ENCODE measurements at places on chromosomes 5 and 9.

- DNase-seq, result no peak
These were observed 3.6 kb upstream of the DCP2 start for GRCh38 chr5:112973036-112973435.

DNA sequence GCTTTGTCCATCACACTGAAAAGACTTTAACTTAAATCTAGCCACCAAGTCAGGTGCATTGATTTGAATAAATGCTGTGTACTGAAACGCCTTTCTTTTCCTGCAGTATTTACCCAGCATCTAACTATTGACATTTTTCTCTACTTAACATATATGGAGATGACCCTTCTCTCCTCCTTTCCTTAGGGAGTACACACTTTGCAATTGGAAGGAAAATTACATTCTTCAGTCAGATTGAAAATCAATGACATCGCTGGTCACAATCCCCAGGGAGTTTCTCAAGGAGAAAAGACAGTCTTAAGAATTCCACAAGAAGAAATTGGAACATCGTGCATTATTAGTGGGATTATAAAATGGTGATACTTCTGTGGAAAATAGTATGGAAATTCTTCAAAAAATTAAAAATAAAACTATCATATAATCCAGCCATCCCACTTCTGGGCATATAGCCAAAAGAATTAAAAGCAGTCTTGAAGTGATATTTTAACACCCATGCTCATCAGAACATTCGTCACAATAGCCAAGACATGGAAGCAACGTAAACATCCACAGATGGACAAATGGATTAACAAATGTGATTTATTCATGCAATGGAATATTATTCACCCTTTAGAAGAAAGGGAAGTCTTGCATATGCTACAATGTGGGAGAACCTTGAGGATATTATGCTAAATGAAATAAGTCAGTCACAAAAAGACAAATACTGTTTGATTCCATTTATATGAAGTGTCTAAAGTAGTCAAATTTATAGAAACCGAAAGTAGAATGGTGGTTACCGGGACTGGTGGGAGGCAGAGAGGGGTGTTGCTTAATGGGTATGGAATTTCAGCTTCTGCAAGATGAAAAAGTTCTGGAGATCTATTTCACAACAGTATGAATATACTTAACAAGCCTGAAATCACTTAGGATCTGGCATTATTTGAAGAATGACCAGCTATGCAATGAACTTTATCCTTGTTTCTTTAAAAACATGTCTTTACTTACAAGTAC lies 14.3 kb upstream of the FREM1 start:
- no peak for DNase-seq

- no peak for DNase-seq
These were observed at the start of gene AK1 for GRCh38 chr9:127877566-127877998. Gene AK1, minus strand, starts transcription at chr9:127877675. Its CDS starts 3,058 bp downstream, at chr9:127874617.

DNA sequence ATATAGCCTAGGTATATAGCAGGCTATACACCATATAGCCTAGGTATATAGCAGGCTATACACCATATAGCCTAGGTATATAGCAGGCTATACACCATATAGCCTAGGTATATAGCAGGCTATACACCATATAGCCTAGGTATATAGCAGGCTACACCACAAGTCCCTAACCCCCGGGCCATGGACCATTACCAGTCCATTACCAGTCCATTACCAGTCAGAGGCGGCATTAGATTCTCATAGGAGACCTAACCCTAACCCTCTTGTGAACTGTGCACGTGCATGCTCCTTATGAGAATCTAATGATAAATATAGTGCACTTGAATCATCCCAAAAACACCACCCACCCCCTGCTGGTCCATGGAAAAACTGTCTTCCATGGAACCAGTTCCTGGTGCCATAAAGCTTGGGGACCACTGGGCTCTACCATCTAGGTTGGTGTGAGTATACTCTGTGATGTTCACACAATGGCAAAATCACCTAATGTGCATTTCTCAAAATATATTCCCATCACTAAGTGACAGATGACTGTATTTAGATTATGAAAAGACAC lies 4.7 kb downstream of the PLIN2 start:
- DNase-seq, result no peak

DNA sequence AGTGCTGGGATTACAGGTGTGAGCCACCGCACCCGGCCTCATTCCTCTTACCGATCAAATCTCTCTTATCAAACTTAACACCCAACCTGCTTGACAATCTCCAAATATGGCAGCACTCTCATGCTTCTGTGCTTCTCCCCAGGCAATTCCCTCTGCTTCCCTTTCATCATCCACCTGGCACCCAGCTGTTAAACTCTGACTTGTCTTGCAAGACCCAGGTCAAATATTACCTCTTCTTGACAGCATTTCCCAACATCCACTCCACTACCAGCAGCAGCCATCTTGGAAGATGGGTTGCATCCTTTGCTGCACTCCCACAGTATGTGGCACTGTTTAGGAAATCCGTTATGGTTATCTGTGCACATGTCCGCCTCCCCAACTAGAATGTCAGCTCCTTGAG lies 113.6 kb downstream of the ACTL7B start:
- no peak for DNase-seq

- peak; percentile 70 for DNase-seq
These were observed at the start of gene CCNO for GRCh38 chr5:55232985-55233928. Gene CCNO, minus strand, starts transcription at chr5:55233608. Its CDS starts 85 bp downstream, at chr5:55233523.

GRCh38 chr5:31819926-31820516 lies 181.1 kb downstream of the PDZD2 start:
- DNase-seq, result no peak

DNA sequence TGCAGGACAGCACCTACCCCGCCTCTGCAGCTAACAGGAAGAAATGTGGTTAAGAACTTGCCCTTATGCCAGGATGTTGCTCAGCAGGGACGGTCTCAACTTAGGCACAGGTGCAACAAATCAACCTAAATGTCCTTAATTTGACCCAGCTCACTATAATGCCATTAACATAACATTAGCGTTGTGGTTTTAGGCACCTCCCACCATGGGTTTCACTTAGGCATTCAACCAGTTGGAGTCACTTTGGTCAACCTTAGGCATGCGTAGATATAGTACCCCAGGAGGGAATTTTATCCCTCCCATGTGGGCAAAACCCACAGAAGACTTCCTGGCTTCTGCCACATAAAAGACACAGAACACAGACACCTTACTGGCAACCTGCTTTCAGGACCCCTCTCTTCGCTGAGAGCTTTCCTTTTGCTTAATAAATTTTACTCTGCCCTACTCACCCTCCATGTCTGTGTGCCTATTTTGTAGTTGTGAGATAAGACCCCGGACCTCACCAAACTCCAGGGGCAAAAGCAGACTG lies 8.7 kb upstream of the ERAP1 start:
- peak; percentile 57 for DNase-seq

- DNase-seq, result no peak
These were observed 49.9 kb downstream of the LMX1B start for GRCh38 chr9:126663661-126664072.

GRCh38 chr5:103744159-103744558 lies 181.6 kb upstream of the NUDT12 start:
- no peak for DNase-seq

DNA sequence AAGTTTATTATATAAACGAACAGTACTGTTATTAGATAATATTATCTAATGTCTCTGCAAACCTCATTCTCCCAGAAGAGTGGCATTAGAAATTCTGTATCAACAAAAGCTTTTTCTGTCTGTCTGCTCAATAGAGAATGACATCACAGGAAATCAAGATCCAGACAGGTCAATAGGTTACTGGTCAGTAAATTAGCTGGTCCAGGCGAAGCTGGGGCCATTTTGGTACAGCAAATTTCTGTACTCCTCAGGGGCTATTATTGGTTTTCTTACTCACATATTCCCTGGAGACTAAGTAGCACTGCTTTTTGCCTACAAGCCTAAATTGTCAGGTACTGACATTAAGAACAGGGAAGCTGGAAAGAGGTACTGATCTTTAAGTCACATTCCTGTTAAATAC lies 80.5 kb downstream of the PLPP1 start:
- DNase-seq, result no peak

DNA sequence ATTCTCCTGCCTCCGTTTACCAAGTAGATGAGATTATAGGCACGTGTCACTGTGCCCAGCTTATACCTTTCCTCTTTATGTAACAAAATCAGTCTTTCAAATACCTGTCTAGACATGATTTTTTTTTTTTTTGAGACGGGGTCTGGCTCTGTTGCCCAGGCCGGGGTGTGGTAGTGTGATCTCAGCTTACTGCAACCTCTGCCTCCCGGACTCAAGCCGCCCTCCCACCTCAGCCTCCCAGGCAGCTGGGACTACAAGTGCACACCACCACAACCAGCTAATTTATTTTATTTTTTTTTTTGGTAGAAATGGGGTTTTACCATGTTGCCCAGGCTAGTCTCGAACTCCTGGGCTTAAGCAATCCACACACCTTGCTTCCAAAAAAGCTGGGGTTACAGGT lies 13.2 kb downstream of the NADK2 start:
- no peak for DNase-seq

- no peak for DNase-seq
These were observed 109.8 kb downstream of the GALNT10 start for GRCh38 chr5:154300207-154300883.

DNA sequence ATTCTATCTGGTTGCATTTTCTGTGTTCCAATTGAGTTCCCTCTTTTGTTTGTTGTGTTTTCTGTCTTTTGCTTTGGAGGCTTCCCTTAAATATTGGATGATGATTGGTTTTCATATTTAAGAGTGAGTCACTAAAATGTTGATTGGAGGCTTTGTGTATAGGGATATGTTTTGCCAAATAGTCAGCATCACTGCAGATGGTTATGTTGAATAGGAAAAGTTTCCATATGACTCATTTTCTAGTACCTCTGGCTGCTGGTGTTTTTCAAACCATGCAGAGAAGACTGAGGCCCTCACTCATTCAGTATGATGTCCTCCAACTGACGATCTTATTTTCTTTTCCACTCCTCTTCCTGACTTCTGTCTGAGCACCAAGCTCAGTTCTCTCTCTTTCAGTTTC lies 1290.0 kb downstream of the EFNA5 start:
- no peak for DNase-seq

GRCh38 chr5:24068524-24068923 lies 561.1 kb downstream of the PRDM9 start:
- DNase-seq, result no peak

- no peak for DNase-seq
These were observed 22.9 kb downstream of the ELL2 start for GRCh38 chr5:95938766-95939165.

GRCh38 chr9:13689925-13690324 lies 410.4 kb upstream of the MPDZ start:
- DNase-seq, result no peak

- no peak for DNase-seq
These were observed 39.2 kb downstream of the ADAMTS19 start for GRCh38 chr5:129499208-129499852.

DNA sequence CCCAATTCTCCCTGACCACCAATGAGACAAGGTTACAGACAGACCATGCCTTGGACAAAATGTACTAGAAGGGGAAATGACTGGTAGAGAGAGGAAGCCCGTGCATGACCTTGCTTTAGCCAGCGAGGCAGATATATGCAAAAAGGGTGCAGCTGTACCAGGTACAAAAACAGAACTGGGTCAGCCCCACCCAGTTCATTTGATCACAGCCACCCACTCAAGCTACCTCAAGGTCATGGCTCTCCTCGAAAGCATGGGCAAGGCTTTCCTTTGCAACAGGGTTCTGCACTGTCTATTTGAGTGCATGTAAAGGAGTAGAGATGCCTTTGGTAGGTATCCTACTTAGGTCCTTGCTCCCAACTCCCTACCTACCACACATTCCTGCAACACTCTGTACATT lies 33.3 kb downstream of the TLE1 start:
- DNase-seq, result peak; percentile 5

DNA sequence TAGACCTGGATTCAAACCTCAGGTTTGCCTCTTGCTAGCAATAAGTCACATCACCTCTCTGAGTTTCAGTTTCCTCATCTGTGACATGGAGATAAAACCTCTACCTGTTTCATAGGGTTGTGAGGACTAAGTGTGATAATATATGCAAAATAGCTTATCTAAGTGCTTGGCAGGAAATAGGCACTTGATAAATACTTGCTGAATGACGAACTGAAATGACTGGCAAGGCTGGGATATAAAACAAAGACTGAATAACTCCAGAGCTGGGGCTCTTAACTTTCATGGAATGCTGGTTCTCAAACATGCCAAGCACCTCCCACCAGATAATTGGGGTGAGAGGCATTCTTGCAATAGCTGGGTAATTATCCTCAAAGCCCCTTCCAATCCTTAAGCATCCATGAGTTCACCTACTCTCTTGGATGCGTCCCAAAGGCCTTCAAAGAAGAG lies 87.6 kb downstream of the ADRB2 start:
- no peak for DNase-seq

- no peak for DNase-seq
These were observed 67.5 kb downstream of the ZNF462 start for GRCh38 chr9:106930477-106930876.

DNA sequence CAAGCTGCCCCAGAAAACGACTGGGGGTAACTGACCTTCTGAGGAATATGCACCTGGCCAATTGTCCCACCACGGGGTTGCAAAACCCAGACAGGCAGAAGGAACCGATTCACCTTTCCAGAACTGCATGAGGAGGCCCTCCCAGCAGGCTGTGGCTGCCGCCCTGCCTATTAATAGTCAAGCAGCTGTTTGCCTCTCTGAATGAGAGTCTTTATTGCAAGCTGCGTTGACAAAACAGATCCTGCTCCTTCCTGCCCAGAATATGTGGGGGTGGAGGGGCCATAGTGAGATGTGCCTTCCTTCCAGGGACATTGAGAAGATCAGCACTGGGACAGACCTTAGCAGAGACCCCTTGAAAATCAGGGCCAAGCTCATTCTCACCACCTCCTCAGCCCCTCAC lies 18.3 kb upstream of the TCOF1 start:
- DNase-seq, result no peak

GRCh38 chr5:146336197-146336596 lies 2.4 kb upstream of the POU4F3 start:
- DNase-seq, result no peak

DNA sequence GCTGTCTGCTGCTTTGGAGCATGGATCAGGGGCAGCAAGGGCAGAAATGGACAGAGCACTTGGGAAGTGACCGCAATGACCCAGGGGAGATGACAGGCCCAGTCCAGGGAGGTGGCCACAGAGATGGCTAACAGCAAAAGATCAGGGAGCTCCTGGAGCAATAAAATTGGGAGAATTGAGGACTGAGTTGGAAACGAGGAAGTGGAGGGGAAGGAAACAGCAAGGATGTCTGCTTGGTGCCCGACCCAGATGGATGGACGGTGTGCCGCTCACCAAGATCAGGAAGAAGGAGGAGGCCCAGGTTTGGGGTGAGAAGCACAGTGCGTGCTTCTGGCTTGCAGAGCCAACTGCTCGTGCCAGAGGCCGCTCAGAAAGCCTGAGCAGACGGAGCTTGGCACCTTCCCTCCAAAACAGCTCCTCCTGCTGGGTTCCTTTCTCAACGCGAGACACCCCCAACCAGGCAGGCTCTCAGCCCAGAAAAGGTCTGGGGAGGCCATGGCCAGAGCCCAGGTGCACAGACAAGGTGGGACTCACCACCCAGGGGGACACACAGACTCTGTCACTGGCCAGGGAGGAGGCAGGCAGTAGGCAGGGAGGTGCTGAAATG lies 1.7 kb upstream of the SLC34A1 start:
- DNase-seq, result no peak

- DNase-seq, result no peak
These were observed 455.5 kb downstream of the ACTL7B start for GRCh38 chr9:108400297-108400696.

GRCh38 chr5:40082313-40082712 lies 597.4 kb upstream of the PTGER4 start:
- no peak for DNase-seq
